ENCODE measurements at places on chromosomes 4 and X.
A peak's percentile ranks its signal among the peaks of the same experiment; 100 is the strongest.

- DNase-seq = no peak
Measured at GRCh38 chr4:105369988-105370387, 103.9 kb downstream of the PPA2 start.

- no peak for DNase-seq
Measured at GRCh38 chr4:2280531-2281300, 18.8 kb upstream of the MXD4 start.

- DNase-seq = no peak
Measured at GRCh38 chr4:74408639-74409038, 36.3 kb upstream of the AREG start.

DNA sequence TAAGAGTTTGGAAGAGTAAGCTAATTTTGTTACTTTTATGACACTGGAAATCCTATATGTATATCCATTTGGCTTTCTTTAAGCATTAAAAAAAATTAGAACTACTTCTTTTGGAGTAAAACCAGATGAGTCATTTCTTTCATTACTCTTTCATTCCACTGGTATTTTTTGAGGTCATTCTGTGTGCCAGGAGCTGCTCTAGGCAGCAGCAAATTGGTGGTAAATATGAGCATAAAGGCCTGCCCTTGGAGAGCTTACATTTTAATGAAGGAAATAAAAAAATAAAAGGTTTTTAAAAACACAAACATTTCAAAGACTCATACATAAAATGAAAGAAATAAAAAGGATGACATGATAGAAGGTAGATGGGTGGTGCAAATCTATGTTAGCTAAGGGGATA is 37.4 kb downstream of the MID1 start:
- DNase-seq = no peak

DNA sequence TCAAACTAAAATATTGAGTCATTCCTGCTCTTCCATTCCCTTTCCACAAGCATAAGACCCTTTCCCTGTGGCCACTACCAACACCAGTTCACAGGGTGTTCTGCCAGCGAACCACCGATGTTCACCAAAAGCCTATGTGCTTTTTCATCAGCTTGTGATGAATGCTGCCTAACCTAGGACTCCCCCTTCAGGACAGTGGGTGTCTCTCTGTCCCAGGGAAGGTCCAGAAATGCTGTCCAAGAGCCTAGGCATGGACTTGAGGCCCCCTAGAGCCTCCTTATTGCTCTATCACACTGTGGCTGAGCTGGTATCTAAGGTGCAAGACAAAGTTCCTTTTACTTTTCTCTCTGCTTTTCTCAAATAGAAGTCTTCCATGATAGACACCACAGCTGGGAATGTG is 1015.6 kb downstream of the PCDH19 start:
- no peak for DNase-seq

DNA sequence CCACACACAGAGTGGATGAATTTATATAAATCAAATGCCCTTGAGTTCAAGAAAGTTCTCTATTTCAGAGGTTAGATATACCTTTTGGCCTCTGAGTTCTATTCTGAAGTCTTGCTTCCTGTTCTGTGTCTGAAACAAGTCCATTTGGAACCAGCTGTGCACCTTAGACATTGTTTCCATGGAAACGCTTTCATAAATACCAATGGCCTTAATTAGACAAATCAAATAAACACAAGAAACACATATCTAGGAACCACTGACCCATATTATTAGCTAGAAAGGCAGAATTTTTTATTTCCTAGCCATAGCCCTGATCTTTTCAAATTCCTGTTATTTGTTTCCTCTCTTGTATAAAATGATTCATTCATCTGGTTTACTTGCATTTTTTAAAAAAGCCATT is 8.4 kb upstream of the C4orf54 start:
- DNase-seq = no peak

DNA sequence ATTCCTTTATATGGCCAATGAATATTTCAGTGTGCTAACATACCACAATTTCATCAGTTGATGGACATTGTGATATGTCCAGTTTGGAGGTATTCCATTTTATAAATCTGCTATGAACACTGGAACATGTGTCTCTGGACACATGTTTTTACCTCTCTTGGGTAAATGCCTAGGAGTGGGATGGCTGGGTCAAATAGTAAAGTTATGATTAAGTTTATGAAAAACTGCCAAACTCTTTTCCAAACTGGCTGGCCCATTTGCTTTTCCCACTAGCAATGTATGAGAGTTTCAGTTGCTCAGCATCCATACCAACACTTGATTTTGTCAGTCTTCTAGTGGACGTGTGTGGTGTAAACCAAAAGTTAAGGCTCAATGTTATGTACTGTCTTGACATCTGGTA is 40.5 kb downstream of the CEP44 start:
- no peak for DNase-seq

GRCh38 chrX:139172731-139173130 is 357.8 kb upstream of the F9 start:
- no peak for DNase-seq

GRCh38 chrX:111191598-111191997 is 78.7 kb downstream of the CAPN6 start:
- no peak for DNase-seq

GRCh38 chrX:133913658-133914388 is 71.6 kb downstream of the GPC3 start:
- DNase-seq = no peak

DNA sequence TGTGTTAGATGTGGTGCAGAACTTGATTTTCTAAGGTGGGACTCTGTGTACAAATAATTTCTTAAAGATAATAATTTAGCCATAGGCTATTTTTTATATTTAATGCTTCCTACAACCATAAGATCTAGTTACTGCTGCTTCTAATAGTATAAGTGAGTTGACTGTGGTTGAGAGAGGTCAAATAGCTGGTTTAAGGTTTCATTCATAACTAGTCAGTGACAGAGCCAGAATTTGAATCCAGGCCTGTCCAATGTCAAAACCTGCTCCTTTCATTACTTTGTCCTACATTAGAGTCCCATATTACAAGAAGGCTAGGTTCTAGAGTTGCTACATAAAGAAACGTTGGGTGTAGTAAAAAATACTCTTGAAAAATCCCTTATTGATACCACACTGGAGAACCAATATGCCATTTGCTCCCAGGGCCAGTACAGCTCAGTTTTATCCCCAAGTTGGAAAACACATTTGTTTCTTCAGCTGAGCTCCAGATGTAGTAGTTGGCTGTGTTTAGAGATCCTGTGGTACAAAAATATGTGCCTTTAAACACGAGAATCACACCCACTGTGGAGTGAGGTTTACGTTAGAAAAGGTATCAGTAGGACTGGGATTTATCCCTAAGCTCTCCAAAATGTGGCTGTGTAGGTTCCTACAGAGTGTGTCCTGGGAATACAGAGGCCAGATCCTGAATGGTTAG is 84.3 kb downstream of the REPS2 start:
- peak; percentile 3 for DNase-seq

DNA sequence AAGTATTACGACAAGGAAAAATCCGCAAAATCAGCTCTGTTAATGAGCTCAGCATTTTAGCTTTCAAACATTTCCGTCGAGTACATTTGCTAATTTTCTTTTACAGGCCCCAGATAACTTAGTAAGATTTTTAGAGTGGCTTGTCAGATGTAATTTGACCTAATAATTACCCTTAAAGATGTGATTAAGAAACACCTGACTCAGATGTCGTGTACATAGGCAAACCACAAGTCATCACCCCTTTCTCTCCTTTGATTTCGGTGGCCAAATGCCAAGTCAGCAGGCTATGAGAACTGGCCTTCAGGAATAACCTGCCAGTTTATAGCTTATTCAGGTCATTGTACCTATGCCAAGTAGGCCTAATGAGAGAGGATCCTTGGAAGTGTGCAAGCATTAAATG is 369.6 kb downstream of the PCDH7 start:
- DNase-seq = no peak
